Amniotic stem cell (primary cell): ENCODE measurements at places on chromosomes 1 and 21.

GRCh38 chr1:111441573-111442192 is 7.4 kb downstream of the WDR77 start:
- no peak for DNase-seq

GRCh38 chr1:94634977-94635416 is 93.4 kb upstream of the F3 start:
- no peak for DNase-seq

DNA sequence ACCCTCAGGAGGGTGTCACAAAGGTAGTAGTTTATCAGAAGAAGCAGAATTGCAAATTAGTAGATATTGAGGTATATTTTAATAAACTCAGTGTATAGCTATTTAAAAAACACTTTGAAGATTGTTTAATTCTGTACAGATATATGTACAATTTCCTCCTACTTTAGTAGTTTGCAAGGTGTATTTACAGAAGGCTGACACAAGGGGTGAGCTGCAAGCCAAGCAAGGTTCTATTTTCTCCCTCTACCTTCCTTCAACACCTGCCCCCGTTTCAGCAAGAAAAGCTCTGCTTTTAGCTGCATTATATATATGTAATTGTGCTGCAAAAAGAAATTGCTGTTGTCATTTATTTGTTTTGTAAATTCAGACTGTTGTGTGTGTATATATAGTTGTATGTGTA is 674.2 kb upstream of the PKN2 start:
- no peak for DNase-seq

DNA sequence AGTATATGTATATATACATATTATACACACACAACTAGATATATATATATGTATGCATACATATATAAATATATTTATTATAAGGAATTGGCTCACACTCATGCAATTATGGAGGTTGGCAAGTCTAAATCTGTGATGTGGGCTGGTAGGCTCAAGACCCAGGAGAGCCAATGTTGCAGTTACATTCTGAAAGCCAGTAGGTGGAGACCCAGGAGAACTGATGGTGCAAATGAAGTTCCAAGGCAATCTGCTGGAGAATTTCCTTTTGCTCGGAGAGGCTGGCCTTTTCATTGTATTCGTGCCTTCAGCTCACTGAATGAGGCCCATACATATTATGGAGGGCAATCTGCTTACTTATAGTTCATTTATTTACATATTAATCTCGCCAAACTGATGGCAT is 9.4 kb downstream of the IVL start:
- DNase-seq, result no peak

GRCh38 chr1:208631092-208631491 is 386.9 kb upstream of the PLXNA2 start:
- no peak for DNase-seq

DNA sequence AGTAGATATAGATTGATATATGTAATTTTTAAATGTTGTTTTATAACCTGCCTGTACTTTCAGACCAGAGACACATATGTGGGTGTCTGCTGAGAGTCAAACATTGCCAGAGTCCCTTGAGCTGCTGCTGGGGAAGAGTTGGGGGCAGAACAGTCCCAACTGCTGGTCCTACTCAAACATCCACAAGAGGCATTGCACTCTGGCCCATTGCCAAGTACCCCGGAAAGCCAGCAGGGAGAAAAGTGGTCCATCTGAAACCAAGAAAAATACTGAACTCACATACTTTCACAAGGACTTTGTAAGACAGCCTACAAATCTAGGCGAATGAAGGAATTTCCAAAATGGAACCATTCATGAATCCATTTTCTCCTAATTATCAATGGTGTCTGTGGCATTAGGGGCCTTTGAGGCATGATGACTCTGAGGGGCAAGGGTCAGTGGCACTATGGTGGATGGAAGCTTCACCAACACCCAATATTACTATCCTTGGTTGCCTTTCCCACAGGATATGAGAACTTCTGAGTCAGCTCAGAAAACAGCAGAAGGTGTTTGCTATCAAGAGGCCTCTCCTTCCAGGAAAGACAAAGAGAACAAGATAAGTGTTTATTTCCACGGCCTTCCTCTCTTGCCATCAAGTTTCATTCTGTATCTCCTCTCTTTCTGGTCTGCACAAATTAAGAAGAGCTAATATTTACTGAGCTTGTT is 7.3 kb upstream of the TBX15 start:
- DNase-seq, result no peak

DNA sequence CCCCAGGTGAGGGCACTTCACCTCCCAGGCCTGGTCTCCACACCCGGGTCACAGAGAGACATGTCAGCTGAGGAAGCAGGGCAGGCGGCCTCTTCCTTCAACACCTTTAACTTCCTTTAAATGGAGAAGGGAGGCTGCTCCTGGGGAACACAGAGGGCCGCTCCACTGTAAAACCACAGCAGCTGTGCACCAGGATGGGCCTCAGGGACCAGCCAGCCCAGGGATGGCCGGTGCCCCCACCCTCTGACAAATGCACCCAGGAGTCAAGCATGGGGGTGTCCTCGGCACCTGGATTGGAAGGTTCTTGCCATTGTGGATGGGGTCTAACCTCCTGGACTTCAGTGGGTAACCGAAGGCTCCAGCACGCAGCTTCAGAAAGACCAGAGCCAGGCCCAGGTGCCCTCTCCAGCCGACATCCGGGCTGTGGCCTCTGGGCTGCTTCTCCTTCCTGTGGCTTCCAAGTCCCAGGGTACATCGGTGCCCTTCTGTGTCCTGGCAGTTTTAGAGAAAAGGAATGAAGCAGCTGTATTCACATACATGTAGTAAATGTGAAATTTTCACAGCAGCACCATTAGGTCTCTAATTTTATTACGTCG is 121.7 kb upstream of the COL6A1 start:
- DNase-seq, result no peak

- no peak for DNase-seq
Measured at GRCh38 chr1:84919461-84919970, 26.5 kb upstream of the LPAR3 start.

DNA sequence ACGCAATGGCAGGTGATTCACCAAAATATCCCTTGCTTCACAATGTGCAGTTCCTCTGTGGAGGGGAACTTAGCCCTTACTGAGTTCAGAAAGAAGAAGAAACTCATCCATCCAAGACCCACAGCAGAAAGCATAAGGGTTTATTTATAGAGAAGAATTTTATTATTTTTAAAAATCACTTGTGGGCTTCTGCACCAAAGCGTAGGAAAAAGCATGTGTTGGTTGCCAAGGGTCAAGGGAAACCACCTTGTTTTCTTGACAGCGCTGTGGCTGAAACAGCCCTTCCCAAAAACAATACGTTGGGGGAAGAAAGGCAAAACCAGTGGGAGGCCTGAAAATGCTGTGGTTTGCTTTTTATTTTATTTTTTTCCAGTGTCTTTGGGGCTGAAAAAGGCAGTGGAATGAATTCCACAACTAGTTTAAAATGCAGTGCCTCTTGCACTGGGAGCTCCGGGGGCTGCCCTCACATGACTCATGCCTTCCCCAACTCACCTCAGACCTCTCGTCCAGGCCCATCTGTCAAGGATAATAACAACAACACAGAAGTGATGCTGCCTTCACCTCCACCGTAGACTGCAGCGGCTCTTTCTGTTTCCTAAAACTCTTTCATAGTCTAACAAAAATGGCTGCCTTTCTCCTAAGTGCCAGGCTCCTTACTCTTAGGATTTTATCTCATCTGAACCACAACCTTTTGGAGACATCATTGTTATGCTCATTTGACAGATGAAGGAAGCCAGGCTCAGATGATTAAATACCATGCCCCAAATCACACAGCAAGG is 224.2 kb upstream of the JUN start:
- no peak for DNase-seq

GRCh38 chr1:193545171-193545570 is 358.8 kb upstream of the B3GALT2 start:
- no peak for DNase-seq

- no peak for DNase-seq
Measured at GRCh38 chr21:25750085-25750484, 15.3 kb downstream of the GABPA start.

GRCh38 chr1:69504730-69505252 is 62.9 kb upstream of the LRRC7 start:
- DNase-seq, result no peak

DNA sequence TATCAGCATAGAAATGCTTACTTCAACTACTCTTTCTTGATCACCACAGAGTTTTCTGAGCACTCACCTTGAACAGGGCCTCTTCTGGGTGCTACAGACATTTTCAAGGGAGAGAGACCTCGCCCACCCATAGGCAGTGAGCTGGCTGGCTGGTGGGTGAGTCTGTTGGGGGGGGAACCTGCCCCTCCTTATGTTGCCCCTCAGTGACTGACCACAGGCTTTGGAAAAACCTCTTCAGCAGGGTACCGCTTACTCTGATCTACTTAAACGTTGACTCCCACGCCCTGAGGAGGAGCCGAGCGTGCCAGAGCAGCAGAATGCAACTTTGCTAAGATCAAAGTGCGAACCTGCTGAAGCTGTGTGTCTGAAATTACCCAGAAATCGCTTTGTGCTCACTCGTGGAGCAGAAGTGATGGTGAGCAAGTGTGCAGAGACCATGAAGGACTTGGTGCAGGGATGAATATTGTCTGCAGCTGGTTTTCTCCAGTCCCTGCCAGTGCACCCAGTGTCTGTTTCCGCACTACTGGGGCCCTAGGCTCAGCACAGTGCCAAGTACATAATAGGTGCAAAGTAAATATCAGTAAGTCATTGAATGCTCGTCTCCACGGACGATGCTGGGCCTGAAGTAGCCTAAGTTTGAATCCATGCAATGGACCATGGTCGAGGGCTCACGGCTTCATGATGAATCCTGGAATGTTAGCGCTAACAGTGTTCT is 158.7 kb upstream of the IRF2BP2 start:
- DNase-seq, result no peak

- DNase-seq, result no peak
Measured at GRCh38 chr1:182952677-182953444, at the start of gene SHCBP1L. SHCBP1L (minus strand) TSS chr1:182953166; CDS start chr1:182953133, 33 bp downstream.

GRCh38 chr1:5651964-5652821 is 340.0 kb downstream of the NPHP4 start:
- no peak for DNase-seq

- DNase-seq, result no peak
Measured at GRCh38 chr1:45177452-45177851, 29.0 kb downstream of the ZSWIM5 start.

DNA sequence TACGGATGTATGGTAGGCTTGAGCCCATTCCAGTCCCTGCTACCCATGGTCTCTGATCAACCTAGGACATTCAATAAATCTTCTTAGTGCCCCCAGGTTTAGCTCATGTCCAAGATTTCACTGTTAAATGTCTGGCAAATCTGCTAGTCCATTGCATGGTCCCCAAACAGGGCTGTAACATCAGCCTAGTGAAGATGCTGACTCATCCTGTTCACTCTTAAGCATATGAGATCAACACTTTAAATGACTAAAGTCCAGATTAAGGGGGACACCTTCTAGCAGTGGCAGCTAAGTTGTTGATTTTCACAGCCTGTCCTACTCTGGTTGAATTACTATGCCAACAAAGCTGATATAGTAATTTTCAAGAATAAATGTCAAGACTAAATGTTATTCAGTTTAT is 46.5 kb upstream of the NUF2 start:
- no peak for DNase-seq

GRCh38 chr1:31607360-31607759 is 10.1 kb upstream of the HCRTR1 start:
- DNase-seq, result no peak

DNA sequence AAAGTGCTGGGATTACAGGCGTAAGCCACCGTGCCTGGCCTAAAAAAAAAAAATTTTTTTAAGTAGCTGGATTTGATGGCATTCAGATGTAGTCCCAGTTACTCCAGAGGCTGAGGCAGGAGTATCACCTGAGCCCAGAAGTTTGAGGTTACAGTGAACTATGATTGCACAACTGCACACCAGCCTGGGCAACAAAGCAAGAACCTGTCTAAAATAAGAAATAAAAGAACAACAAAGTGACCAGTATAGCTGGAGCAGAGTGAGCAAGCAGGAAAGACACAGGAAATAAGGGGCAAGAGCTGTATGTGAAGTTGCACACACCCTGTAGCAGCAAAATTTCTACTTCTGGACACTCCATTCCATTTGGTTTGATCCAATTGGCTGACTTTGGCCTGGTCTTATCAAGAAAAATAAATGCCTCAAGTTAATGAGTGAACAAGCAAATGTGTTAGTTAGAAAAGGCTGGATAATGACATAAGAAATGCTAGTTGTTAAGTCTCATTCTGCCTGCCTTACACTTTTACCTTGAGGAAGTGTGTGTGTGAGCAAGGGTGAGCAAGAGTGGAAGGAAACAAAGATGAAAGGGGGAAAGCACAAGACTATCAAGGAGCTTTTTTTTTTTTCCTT is 7.9 kb downstream of the ATP5IF1 start:
- no peak for DNase-seq

GRCh38 chr1:174999936-175000696 is at the start of gene CACYBP:
CACYBP (plus strand) TSS chr1:174999947; CDS start chr1:175000181, 234 bp downstream.
- DNase-seq, result no peak

GRCh38 chr1:20086800-20087199 is 16.8 kb downstream of the PLA2G5 start:
- DNase-seq, result no peak

GRCh38 chr1:167689567-167689920 is 32.2 kb upstream of the MPZL1 start:
- DNase-seq, result no peak

- DNase-seq, result no peak
Measured at GRCh38 chr1:156848461-156849150, 10.3 kb downstream of the INSRR start.

DNA sequence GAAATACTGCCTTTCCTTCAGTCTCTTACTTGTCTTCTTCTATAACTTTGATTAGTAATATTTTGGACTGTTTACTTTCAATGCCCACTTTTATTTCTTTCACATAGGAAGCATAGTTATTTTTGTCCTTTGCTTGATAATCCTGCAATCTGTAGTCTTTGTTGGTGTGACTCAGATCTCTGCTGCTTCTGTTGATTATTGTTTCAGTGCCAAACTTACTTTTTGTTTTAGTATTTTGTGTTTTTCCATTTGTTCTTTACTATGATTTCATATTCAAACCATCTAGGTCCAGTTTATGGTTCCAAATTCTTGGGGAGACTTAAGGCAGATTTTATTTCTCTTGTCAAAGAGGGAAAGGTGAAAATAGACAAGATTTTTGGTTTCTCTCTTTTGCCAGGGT is 399.9 kb downstream of the HLX start:
- no peak for DNase-seq

DNA sequence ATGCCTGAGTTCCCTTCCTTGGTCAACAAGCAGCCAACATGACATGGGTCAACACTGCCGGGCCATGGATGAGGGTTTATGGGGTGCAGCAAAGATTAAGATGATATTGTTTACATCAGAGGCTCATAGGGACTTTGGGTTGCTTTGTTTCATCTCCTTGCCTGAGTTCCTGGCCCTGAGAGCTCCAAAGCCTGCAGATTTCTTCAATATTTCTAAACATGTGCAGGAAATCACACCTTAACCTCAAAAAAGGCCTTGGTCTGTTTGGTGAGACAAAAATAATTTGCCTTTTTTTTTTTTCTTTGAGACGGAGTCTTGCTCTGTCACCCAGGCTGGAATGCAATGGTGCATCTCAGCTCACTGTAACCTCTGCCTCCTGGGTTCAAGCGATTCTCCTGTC is 876 bp downstream of the SLAMF8 start:
- DNase-seq, result no peak
